Globus pallidus (tissue), 1 donor: ENCODE measurements at places on chromosomes 11 and 22.
A peak's percentile ranks its signal among the peaks of the same experiment; 100 is the strongest.

GRCh38 chr11:35853971-35854370 is 89.9 kb upstream of the LDLRAD3 start:
- no peak for DNase-seq

DNA sequence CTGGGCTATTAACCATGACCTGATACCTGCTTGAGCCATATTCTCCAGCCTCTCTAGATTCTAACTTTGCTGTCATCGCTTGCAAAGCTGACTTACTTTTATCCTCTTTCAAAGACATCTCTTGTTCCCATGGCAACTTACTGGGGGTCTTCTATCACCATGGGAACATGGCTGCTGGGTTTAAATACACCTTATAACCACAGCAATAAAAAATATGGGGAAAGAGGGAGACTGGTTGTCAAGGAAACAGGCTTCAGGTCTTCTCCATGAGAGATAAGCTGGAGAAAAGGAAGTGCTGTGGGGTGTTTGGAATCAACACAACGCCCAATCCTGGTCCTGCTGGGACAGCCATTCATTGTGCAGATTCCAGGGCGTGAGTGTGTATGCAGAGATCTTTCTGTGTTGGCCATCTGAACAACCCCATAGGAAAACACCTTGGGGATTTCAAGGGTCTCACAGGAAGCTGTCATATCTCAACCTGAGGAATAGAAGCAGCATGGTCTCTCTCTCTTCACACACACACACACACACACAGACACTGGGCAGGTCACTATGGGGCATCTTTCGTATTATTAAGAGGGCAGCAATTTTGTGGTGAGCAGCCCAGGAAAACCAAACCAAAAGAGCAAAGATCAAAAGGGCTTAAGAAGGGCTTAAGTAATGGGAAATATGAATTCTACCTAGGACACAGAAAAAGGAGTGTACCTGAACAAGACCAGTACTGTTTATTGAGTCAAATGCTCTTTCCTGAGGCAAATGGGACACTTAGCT is 344.7 kb upstream of the NCAM1 start:
- DNase-seq, result no peak

DNA sequence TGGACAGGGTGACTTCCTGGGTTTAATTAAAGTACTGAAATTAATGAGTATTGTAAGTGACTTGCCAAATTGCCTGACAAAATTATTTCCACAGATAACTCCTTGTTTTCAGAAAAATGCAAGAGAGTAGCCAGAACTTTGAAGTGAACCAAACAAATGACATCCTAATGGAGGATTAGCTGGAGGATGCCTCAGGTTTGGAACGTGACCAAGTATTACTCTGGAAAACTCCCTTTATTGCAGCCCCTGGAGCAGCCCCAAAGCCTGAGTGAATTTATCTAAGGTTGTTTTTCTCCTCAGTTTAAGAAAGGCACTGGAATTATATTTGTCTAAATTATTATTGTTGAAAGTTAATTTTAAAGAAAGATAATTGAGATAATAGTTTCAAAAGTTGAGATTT is 343.6 kb upstream of the MTNR1B start:
- no peak for DNase-seq

- peak; percentile 70 for DNase-seq
Observed at GRCh38 chr11:131544591-131544990, 174.2 kb downstream of the NTM start.

DNA sequence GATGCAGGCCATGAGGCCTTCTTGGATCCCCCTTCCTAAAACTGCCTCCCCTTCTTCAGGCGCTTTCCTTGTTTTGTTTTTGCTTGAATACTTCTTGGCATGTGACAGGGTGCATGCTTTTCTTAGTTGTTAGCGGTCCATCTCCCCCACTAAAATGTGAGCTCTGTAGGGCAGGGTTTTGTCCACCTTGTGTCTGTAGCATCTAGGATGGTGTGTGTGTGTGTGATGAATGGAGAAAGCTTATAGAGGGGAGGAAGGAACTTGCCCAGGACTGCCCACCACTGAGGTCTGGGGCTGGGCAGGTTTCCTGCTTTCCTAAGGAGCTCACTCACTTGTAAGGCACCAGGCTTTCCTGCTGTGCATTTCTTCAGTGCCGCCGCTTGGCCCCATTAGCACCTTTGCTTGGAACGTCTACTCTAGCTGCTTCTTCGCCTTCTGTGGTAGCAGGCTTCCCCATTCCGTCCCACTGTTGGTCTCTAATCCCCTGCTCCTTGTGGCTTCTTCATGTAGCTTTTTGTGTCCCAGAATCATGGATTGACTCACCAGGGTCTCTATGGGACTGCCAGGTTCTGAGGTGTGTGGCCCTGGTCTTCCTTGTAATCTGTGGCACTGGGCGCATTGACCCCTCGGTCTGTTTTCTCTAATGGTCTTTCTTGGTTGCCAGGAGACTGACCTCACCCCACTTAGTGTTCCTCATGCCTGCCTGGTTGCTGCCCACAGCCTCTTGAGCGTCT is 3.3 kb downstream of the DGCR8 start:
- DNase-seq, result no peak

DNA sequence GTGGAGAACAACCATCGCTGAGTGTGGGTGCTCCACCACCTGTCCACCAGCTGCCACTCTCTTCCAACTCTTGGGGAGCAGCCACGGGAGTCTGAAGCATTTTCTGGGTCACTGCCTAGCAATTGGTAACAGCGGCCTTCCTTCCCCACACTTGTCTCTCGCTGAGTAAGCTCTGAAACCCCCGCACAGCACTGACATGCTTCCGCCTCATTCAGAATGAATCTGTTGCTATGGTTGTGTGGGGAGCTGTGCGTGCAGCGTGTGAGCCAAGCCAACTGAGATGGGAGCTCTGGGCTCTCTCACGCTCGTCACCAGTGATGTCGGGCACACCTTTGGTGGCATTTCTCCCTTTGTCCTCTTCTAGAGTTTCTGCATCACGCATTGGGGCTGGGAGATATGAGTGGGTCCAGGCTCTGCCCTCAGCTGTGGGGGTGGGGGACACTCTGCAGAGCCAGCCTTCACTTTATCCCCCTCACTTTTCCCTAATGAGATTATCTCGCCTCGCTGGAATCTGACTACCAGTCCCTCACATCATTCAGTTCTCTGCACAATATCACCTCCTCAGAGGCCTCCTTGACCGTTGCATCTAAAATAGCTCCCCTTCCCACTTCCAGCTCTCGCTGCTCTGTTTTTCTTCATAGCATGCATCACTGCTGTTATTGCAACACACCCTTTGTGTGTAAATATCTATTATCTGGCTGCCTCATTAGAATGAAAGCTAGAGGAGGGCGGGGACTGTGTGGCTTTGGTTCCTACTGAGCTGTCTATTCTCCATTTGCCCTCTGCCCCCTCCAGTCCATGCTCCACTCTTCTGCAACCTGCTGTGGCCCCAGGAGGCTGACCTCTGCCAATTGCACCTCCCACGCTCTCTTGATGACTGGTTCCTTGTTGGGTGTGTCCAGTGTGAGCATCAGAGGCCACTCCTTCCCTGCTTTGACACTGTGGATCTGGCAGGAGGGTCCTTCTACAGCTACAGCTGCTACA is 569.9 kb upstream of the CADM1 start:
- DNase-seq, result peak; percentile 3

DNA sequence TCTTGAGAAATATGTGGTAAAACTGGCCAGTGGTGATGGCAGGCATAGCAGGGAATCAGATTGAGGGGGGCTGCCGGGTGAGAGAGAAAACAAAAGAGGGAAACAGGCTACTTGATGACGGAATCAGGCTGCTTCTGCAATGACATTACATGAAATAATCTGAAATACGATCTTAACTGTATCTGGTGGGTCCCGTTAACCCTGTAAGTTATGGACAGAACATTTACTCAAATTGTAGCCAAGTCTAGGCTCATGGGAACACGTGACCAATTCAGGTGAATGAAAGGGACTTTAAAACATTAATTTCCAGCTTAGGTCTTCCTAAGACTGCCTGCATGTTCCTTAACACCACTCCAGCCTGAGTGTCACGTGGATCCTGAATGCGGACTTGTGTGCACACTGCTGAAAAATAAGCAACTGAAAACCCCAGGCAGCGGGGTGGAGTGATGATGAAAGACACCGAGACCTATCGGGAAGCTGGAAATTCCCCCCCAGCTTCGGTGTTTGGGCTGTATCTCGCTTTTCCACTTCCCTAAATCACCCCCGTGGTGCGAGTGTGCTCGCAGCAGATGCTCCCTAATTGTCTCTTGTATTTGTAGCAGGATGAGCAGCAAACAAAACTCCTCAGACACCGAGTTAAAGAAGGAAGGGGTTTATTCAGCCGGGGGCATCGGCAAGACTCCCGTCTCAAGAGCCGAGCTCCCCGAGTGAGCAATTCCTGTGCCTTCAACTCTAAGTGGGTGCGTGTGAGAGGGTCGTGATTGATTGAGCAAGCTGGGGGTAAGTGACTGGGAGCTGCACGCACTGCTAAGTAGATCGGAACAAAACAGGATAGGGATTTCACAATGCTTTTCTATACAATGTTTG is 145.0 kb upstream of the GRK3 start:
- DNase-seq, result no peak

GRCh38 chr11:109241988-109242536 is 179.9 kb upstream of the C11orf87 start:
- no peak for DNase-seq

GRCh38 chr11:13228572-13228971 is 49.0 kb upstream of the BMAL1 start:
- no peak for DNase-seq

DNA sequence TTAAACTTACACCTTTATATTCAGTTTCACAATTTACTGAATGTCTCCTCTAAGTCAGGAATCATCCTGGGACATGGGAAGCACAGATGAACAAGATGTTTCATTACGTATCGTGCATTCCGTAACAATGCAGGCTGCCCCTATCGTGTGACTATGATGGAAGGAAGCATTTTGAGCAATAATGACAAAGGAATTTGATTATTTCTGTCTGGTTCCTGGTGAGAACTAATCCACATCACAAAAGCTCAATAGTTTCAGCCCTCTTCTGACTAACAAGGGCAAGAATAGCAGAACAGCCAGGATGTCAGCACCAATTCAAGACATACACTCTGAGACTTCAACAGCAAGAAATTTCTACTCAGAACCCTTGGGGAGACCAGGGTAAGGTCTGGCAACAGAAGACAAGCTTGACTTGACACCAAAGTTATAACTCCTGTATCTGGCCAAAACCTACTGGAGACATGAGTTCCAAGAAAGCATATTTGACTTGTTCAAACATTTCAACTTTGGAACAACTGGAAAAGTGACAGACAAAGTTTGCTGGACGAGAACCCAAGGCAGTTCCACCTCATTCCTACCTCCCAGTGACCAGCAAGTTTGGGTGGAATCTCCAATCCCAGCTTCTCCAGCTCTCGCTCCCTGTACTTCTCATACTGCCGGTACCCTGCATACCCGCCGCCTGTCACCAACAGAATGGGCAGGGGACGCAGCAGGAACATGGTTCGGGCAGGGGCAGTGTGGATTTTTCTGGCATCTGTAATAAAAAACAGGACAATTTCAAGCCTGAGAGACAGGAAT is 14.3 kb downstream of the PISD start:
- DNase-seq, result no peak

DNA sequence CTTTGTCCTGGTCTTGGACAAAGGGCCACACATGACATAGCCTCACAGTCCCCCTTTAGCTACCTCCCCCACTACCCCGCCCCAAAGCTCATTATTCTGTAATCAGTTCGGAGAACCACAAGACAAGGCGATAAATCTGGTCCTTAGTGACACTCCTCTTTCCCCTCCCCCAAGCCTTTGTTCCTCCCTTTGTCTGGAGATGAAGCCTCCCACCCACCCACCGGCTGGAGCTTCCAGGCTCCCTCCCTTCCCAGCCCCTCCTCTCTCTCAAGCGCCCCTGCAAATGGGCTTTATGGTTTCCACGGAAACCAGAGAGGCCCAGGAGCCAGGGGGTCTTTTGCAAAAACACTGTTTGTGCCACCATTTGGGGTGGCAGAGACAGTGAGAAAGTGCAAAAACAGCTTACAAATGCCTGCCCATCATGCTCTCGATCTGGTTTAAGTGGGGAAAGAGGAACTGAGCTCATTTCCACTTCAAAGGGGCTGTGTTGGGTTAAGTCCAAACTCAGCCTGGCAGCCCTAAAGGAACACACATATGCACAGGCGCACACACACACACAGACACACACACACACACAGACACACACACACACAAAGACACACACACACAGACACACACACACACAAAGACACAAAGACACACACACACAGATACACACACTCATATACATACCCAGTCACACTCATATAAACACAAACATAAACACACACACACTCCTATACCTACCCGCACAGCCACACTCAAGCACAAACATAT is 23.5 kb downstream of the APLNR start:
- no peak for DNase-seq

DNA sequence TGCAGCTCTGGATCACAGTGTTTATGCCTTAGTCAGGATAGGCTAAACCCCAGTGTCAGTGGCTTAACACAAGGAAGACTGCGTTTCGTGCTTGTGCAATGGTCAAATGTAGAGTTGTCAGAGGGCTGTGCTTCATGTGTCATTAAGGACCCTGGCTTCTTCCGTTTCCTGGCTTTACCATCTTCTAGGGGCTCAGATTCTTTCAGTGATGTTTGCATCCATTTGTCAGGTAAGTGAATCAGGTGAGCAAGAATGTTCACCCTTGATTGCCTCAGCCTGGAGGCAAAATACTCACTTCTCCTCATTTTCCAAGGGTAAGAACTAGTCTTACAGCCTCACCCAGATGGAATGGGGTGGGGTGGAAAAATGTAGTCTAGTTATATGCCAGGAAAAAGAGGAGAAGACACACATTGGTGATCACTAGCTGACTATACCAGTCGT is 20.5 kb upstream of the AMOTL1 start:
- DNase-seq, result no peak

DNA sequence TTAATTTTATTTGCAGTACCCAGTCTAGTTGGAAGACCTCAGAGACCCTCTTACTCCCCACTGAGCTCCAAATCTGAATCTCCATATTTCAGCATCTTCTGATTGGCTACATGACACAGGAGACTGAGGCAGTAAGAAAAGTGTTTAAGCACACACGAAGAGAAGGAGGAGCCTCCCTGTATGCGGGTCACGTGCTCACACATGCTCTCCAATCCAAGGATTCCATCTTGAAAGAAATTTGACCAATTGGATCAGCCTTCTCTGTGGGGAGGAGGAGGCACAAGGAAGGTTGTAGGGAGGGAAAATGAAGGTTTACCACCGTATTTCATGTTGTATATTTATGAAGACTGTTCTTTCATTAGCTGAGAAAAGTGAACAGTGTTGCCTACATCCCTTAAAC is 1.2 kb downstream of the OR6T1 start:
- DNase-seq, result no peak

GRCh38 chr22:23103199-23103954 is 33.1 kb downstream of the GNAZ start:
- no peak for DNase-seq

- DNase-seq, result peak; percentile 16
Observed at GRCh38 chr11:66479394-66480116, 679 bp upstream of the DPP3 start.

DNA sequence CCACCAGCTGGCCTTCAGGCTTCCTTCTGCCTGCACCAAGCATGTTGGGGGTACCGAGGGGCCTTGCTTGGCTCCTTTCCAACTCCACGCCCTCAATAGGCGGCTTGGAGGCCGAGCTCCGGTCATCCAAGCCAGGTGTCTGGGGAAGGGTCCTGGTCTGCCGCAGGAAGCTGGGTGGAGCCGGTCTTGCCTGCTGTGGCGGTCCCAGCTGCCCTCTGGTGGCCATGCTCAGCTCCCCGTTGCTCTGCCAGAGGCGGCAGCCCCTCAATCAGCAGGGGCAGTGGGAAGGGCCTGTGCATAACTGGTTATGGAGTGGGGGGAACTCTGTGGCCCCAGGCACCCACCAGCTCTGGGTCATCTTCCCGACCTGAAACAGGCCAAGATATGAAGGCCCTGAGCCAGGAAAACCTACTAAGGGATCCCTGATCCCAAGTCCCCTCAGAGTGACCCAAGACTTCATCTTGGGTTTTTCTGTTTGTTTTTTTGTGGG is 3.2 kb downstream of the ARVCF start:
- no peak for DNase-seq
